ENCODE measurements at places on chromosomes 5 and 9. TPM values are rescaled to one million over a fixed set of nuclear protein-coding genes. Genes with fewer than 3 reads are reported as not detected.

- no peaks in the 10 kb centered on the region for H3K27me3 ChIP-seq
- DNase-seq = no peak
- peaks cover 20% of the 10 kb centered on the region for H3K4me1 ChIP-seq
- H3K27ac ChIP-seq = no peak overlapping the region
Observed at GRCh38 chr9:91162311-91162710, 199.4 kb downstream of the AUH start.

Gene SPINK4
- not detected for total RNA-seq

Gene FABP6
- total RNA-seq = not detected

DNA sequence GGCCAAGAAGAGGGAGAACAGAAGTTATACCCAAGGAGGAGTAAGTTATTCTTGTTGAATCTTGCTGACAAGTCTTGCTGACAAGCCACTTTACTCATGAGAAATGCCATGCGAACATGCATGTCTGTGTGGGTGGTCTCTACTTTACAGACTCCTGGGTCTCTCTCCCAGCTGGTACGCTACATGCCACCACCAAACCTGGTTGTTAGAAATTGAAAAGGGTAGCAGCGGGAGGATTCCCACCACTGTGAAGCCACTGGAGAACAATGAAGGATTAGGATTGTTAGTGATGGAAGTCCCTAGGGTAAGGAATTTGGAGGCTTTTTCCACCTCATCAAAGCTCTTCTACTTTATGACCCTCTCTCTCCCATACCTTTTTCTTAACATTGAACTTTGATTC, 53.6 kb upstream of the GABRB2 start:
- no peak for DNase-seq
- H3K36me3 ChIP-seq = no peaks in the 10 kb centered on the region
- no peaks in the 10 kb centered on the region for H3K27me3 ChIP-seq
- no peak overlapping the region for H3K27ac ChIP-seq

Gene ZFP37
- 1.8 TPM for total RNA-seq

Gene PCDHA3
- total RNA-seq = not detected

DNA sequence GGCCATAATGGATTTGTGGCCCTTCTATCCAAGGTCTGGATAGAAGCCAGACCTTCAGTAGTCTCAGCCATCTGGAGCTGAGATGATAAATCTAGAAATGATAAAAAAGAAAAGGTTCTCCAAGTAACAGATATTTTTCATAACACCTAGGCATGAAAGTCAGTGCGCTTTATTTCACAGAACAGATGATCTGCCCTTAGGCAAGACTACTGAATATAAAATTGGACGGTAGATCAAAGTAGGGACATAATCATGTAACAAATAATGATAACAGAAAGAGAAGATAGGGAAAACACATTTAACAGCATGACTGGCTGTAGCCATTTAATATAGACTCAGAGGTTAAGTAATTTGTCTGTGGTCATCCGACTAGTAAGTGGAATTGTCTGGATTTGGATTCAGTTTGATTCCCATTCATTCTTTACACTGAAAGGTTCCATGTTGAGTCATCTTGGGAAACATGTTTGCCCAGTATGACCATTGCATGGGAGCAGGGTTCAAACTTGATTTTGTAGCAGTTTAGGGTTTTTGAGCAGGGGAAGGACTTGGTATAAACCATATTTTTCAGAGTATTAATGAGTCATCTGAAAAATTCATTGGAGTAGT, 4.1 kb upstream of the CAVIN4 start:
- no peak overlapping the region for H3K27ac ChIP-seq
- H3K27me3 ChIP-seq = no peaks in the 10 kb centered on the region
- H3K4me1 ChIP-seq = no peaks in the 10 kb centered on the region

Gene FAM221B
- not detected for total RNA-seq

Gene PIP5K1B
- 0.47 TPM for total RNA-seq

Gene TMEM252
- not detected for total RNA-seq

- no peak overlapping the region for H3K27ac ChIP-seq
- no peak for DNase-seq
- no peak overlapping the region for H3K4me3 ChIP-seq
- no peaks in the 10 kb centered on the region for H3K4me1 ChIP-seq
- peaks cover 69% of the 10 kb centered on the region for H3K36me3 ChIP-seq
Observed at GRCh38 chr5:180235846-180236245, 26.8 kb upstream of the RASGEF1C start.

DNA sequence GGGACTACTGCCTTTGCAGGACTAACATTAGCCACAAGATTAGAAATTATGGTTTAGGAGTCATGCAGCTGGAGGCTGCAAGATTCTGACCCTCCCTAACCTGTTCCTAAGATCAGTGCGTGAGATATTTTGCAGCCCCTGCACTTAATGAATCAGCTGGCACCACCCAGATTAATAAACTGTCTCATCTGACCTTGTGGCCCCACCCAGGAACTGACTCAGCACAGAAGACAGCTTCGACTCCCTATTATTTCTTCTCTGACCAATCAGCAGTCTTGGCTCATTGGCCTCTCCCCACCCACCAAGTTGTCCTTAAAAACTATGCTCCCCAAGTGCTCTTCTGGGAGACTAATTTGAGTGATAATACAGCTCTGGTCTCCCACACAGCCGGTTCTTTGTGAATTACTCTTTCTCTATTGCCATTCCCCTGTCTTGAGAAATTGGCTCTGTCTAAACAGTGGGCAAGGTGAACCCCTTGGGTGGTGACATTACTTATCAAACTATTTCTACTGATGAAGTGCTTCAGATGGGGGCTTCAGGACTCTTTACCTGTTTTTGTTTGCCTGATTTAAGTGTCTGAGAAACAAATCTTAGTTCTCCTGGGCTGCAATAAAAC, 17.0 kb downstream of the CTSL start:
- no peaks in the 10 kb centered on the region for H3K27me3 ChIP-seq
- no peak overlapping the region for H3K27ac ChIP-seq
- no peak for DNase-seq
- no peaks in the 10 kb centered on the region for H3K4me1 ChIP-seq

GRCh38 chr5:1315709-1316587, 21.1 kb upstream of the TERT start:
- H3K4me3 ChIP-seq = peak overlapping the region; percentile 72
- H3K27ac ChIP-seq = peak overlapping the region; percentile 85
- peak; percentile 92 for DNase-seq
- H3K4me1 ChIP-seq = peaks cover 52% of the 10 kb centered on the region
- H3K27me3 ChIP-seq = no peaks in the 10 kb centered on the region

Gene PCDHA13
- not detected for total RNA-seq

GRCh38 chr5:1367149-1367548, 22.2 kb upstream of the CLPTM1L start:
- no peak overlapping the region for H3K27ac ChIP-seq
- no peaks in the 10 kb centered on the region for H3K4me1 ChIP-seq
- no peaks in the 10 kb centered on the region for H3K36me3 ChIP-seq
- H3K4me3 ChIP-seq = no peak overlapping the region
- DNase-seq = no peak

DNA sequence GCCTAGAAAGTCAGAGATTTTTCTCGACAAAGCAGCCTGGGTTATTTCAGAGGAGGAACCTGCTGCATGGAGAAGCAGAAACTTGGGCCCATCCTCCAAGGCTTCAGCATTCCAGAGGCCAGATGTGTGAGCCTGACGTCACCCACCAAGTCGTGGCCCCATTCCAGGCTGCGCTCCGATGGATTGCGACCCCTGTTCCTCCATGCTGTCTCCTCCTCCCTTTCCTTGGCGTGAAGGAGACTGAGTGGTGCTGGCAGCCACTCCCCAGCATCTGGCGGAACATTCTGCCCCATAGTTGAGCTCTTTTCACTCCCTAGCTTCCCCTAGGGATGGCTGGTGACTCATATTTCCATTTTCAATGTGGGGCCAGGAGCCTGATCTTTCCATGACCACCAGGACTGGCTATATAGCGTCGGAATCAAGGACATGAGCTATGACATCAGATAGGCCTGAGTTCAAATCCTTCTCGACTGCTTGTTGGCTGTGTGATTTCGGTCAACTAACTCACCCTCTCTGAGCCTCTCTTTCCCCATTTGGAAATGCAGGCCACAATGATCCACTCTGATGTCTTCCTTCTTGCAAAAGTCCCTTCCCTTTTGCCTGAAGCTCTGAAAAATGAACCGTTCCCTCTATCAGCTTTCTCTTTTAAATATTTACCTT, 24.5 kb upstream of the DUSP1 start:
- H3K27ac ChIP-seq = no peak overlapping the region
- no peaks in the 10 kb centered on the region for H3K36me3 ChIP-seq
- peaks cover 4% of the 10 kb centered on the region for H3K4me1 ChIP-seq
- no peak overlapping the region for H3K4me3 ChIP-seq

DNA sequence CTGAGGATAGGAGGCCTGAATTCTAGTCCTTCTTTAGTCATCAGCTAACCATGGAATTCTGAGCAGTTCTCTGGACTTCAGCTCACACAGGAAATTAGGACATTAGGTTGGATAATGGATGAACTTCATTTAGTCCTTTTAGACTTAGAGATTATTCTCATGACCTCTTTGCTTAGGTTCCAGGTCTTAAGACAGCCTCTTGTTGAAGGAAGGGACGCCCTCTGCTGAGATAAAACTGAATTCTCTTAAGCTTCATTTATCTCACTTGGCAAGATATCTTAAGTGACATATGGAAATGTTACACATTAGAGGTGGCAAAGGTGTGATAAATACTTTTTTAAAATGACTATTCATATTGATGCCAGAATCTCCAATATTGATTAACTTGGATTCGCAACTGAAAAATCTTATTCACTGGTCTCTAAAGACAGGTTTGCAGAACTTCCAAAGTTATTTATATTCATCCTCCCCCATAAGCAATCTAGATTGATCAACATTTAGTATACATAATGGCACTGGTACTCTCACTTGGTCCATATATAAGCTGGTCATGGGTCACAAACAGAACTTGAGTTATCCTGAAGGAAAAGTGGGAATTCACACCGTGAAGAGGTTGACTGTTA, 16.9 kb upstream of the ZNF366 start:
- peaks cover 3% of the 10 kb centered on the region for H3K27me3 ChIP-seq
- H3K4me3 ChIP-seq = no peak overlapping the region
- no peaks in the 10 kb centered on the region for H3K36me3 ChIP-seq
- DNase-seq = peak; percentile 37
- no peaks in the 10 kb centered on the region for H3K4me1 ChIP-seq
- no peak overlapping the region for H3K27ac ChIP-seq

GRCh38 chr9:18596920-18597319, 123.0 kb downstream of the ADAMTSL1 start:
- H3K27ac ChIP-seq = no peak overlapping the region
- no peak overlapping the region for H3K4me3 ChIP-seq
- H3K27me3 ChIP-seq = no peaks in the 10 kb centered on the region
- DNase-seq = no peak
- H3K36me3 ChIP-seq = no peaks in the 10 kb centered on the region
- no peaks in the 10 kb centered on the region for H3K4me1 ChIP-seq

Gene BTNL8
- not detected for total RNA-seq

Gene SLC6A19
- total RNA-seq = not detected

Gene IL31RA
- total RNA-seq = not detected

Gene FGF18
- 0.57 TPM for total RNA-seq

DNA sequence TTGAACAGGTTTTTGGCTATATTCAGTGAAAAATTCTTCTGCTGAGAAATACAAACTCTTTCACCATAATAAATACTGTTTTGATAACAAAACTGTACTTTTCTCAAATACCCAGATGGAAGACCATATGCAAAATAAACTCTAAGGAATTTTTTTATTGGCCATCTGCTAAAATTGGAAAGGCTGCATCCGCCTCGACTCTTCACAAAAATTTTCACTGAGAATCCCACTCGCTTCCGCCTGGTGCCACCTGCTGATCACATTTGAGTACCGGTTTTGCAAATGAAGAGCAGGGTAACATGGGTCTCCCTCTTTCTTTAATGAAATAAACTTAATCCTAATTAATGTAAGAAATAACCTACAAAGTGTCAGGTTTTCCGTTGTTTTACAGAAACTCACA, 76.4 kb downstream of the TTLL11 start:
- H3K4me1 ChIP-seq = no peaks in the 10 kb centered on the region
- DNase-seq = no peak
- H3K27me3 ChIP-seq = no peaks in the 10 kb centered on the region

All from CD4-positive, CD25-positive, alpha-beta regulatory T cell (primary cell).